ENCODE measurements at places on chromosomes 12 and 14. TPM values are rescaled to one million over a fixed set of nuclear protein-coding genes. Genes with fewer than 3 reads are reported as not detected.

SLC6A15 gene
- not detected for total RNA-seq

DNA sequence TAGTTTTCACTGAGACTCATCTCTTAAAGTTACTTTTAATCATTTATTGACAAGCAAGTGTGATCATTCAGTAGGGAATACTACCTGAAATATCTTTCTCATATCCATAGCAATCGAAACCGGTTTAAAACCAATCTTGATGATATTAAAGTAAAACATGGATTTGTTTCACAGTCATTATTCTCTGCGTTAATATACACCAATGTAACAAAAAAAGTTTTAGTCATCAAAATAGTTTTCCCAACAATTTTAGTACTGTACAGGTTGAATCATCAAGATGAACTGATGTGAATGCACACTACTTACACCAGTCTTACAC, 137.0 kb upstream of the KRAS start:
- DNase-seq = no peak

DNA sequence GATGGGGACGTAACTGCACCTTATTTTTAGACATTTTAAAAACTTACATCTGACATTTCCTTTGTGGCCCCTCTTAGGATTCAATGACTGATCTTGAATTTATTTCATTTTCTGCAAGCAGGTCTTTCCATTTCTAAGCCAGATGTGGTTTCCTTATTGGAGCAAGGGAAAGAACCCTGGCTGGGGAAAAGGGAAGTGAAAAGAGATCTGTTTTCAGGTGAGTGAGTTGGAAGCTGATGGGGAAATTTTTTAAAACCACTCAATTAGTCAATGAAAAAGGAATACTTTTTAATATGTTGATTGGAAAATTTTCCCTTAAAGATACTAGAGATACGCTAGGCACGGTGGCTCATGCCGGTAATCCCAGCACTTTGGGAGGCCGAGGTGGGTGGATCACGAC, 2.6 kb downstream of the ZNF140 start:
- DNase-seq = no peak

DNA sequence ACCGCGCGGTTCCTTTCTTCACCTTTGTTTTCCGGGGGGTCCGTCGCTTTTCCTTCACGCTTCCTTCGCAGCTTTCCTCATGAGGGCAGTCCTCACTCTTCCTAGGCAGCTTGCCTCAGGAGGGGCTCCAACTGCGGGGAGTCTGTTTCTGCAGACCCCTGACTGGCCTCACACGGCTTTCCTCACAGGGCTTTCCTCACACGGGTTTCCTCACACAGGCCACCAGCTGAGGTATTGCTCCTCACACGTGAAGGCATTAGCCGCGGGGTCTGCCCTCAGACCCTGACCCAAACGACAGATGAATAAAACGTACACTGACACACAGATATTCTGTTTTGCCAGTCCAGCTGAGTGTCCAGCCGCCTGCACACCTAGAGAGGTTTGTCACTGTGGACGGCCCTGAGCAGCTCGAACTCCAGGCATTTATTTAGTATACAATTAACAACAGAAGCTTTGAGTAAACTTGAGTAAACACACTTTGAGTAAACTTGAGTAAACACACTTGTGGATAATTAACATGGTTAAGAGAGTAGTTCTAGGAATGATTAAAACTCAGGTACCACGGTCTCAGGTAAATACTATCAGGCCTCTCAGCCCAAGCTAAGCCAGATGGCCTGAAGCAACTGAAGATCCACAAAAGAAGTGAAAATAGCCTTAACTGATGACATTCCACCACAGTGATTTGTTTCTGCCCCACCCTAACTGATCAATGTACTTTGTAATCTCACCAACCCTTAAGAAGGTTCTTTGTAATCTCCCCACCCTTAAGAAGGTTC, 16.1 kb upstream of the LYZ start:
- DNase-seq = no peak

ADCY6 gene
- not detected for total RNA-seq

DNA sequence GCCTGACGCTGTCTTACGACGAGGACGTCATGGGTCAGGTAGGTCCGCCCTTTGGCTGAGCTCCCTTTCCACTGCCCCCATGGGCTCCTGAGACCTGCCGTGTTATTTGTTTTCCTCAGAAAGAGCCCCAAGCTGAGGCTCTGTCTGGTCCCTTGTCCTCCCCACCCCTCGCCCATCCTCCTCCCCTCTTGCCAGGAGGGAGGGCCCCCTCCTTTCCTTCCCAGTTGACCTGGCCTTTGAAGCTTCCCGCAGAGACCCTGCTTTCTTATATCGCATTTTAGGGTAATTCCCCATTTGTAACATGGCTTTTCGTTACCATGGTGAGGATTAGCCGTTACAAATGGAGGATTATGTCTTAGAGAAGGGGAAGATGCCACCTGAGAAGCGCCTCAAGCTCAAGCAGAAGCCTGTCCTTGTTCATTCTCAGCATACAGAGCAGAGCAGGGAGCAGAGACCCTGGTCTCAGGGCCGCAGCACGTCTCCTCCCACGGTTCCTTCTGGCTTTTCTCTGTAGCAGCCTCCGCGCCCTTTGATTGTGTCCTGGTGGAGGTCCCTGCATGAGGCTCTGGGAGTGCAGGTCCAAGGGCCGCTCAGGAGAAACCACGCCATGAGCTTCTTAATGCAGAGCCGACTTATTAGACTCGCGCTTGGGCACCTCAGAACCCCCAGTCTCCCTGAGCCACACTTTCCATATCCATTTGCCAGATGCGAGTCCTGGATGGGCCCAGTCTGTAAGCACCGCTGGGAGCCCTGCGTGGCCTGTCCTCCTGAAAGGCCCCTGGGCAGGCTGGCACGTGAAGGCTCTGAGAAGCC, 47.2 kb downstream of the UBE3B start:
- DNase-seq = no peak

DNA sequence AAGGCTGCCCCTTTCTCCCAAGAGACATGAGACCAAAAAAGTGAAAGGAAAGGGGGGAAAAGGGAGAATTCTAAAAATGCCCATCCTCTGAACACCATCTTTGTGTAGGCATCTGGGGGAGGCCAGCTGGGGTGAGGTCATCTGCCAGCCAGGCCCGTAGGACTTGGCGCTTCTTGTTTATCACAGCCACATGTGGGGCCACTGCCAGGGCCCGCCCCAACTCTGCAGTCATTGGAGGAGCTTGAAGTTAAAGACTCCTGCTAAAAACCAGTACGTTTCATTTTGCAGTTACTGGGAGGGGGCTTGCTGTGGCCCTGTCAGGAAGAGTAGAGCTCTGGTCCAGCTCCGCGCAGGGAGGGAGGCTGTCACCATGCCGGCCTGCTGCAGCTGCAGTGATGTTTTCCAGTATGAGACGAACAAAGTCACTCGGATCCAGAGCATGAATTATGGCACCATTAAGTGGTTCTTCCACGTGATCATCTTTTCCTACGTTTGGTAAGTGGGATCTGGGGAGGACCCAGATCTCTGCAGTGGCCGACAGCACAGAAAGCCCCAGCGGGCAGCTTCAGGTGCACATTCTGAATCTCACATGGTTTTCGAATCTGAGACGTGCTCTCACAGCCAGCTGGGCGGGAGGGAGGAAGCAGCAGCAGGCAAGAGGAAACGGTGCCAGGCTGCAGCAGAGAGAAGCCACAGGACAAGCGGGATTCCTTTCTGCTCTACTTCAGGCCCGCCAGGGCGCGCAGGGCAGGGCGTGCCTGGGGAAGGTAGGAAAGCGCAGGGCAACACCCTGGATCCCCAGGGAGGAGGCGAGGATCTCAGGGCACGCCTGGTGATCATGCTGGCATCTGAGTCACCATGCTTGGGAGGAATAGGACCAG, at the start of gene P2RX7:
Gene P2RX7 (plus strand): TSS at position 276 of the 881 bp plus-strand sequence. CDS start 95 bp downstream, at position 371.
- DNase-seq = peak; percentile 56

P2RX7 gene
- 21.4 TPM for total RNA-seq

FAM90A1 gene
- total RNA-seq = not detected

DNA sequence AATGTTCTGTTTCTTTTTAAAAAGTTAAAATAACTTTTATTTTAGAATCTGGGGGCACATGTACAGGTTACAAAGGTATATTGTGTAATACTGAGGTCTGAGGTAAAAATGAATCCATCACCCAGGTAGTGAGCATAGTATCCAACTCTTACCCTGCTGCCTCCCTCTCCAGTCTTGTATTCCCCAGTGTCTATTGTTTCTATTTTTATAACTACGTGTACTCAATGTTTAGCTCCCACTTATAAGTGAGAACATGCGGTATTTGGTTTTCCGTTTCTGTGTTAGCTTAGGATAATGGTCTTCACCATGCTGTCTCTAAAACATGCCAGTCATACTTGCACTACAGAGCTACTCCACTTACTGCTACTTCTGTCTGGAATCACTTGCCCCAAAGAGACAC, 8.4 kb downstream of the FBXO33 start:
- DNase-seq = no peak

- no peak for DNase-seq
These were observed 8.6 kb upstream of the G2E3 start for GRCh38 chr14:30550335-30550734.

DNA sequence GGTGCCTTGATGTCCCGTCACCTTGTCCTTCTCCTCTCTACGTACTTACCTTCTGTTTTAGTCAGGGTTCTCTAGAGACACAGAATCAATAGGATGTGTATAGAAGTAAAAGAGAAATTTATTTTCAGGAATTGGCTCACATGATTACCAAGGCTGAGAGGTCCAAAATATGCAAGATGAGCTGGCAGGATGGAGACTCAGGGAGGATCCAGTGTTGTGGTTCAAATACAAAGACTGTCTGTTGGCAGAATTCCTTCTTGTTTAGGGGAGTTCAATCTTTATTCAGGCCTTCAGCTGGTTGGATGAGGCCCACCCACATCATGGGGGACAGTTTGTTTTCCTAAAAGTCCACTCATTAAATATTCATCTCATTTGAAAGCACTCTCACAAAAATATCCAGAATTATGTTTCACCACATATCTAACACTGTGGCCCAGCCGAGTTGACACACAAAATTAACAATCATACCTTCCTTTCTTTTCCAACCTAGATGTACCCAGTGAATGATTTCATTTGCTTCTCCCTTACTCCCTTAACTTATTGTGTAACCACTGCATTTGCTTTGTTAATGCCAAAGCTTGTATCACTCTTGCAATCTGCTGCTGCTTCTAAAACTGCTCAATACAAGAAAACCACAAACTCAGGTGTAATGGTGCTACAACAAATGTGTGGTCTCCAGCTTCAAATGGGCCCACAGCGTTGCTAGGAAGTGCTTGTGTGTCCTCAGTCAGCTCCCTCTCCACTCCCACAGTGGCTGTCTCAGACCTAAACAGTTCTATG, 195.4 kb upstream of the ARHGAP5 start:
- no peak for DNase-seq

BCL11B gene
- total RNA-seq = 116 TPM

DNA sequence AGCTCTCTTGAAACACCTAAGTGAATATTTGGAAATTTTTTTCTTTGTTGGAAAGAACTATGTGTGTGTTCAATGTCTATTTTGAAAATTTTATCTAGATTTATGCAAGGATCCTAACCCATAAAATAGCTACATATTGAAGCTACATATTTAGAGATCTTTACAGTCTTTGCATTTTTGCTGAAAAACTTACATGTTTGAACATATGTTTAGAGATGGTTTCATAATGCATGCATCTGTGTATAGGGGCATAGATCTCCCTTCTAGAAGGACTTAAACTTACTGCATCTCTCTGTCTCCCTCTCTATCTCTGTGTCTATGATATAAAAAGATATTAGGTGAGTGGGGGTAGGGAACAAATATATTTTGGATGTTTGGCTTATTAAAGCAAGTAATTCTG, 8.2 kb upstream of the HOXC4 start:
- no peak for DNase-seq

- DNase-seq = no peak
These were observed 126.1 kb downstream of the PELI2 start for GRCh38 chr14:56244138-56244789.

TTC6 gene
- total RNA-seq = not detected

- no peak for DNase-seq
These were observed 833 bp upstream of the BHLHE41 start for GRCh38 chr12:26125400-26126339.

SPTB gene
- not detected for total RNA-seq

SAMD15 gene
- 0.10 TPM for total RNA-seq

DNA sequence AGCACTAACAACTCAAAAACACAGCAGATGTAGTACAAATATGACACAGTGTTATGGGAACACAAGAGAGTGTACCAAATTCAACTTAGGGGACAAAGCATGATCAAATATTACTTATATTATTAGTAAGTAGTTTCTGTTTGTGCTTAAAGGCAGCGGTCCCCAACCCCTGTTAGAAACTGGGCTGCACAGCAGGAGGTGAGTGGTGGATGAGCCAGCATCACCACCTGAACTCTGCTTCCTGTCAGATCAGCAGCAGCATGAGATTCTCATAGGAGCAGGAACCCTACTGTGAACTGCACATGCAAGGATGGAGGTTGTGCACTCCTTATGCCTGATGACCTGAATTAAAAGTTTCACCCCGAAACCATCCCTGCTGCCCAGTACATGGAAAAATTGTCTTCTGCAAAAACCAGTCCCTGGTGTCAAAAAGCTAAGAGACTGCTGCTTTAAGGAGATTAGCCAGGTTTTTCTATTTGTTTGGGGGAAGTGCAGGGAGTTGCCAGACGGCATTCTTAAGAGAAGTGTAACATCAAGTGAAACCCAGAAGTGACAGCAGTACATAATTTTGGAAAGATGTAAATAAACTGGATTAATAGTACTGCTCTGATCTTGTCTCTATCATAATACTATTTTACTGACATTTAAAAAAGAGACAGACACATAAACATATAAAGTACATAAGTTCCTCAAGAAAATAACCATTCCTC, 26.7 kb downstream of the GTF2A1 start:
- DNase-seq = peak; percentile 10

DNA sequence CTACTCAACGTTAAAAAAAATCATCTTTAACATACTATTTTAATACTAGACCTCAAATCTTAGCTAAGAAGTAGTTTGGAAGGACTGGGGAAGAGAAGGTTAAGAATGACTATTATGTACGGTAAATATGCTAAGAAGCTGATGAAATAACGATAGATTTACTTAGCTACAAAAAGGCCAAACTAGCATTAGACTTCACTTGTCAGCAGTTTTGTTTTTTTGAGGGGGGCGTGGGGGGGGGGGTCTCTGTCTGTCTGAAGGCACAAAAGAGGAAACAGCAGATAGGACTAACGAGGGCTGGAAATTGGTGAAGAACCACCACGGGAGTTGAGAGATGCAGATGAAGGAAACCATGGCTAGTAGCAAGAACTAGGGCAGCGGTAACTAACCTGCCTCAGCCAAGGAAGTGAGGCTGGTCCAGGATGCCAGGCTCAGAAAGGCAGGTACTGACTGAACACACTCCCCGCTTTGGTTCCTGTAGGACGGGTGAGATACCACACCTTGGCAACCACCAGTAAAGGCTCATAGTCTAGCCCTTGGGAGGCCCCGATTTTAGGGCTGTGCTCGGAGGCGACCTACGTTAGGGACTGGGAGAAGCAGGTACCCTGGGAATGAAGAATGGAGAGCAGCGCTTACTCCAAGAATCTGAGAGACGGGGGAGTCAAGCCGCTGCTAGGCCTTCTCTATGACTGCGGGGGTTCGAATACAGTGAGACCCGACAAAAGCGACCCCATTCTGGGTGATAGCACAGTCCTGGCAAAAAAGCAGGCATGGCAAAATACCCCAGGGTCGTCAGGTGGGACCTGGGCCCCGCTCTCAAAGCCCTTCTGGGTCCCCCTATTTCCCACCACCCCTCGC, 675 bp downstream of the NEDD8 start:
- DNase-seq = peak; percentile 35

- DNase-seq = no peak
These were observed 76.2 kb downstream of the PDZRN4 start for GRCh38 chr12:41264281-41264680.

ASCL1 gene
- not detected for total RNA-seq

DLGAP5 gene
- 117 TPM for total RNA-seq

PRPH gene
- not detected for total RNA-seq

All from activated CD4-positive, alpha-beta T cell treated with anti-CD3 and anti-CD28 coated beads, Interleukin-2, amount 10 ng/mL, durations not matched to agents 7 days and 5 days (primary cell).